ENCODE measurements at places on chromosomes 16 and 17.

GRCh38 chr17:50346313-50347116 is 589 bp downstream of the XYLT2 start:
- no peak for DNase-seq

DNA sequence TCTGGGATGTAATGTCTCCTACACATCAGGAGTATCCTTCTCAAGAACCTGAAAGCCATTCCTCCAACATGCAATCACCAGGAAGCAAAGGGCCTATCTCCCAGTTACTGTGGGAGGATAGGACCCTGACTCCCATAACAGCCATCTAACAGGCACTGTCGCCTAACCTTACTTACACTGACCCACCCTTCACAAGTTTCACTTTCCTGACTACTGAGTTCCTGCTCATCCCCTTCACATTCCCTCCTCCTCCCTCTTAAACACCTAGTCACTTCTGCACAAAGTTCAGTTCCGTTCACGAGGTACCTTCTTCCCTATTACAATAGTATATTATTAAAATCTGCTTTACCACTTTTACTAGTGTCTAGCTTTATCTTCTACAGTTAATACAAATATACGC is 1.3 kb downstream of the C17orf67 start:
- no peak for DNase-seq

DNA sequence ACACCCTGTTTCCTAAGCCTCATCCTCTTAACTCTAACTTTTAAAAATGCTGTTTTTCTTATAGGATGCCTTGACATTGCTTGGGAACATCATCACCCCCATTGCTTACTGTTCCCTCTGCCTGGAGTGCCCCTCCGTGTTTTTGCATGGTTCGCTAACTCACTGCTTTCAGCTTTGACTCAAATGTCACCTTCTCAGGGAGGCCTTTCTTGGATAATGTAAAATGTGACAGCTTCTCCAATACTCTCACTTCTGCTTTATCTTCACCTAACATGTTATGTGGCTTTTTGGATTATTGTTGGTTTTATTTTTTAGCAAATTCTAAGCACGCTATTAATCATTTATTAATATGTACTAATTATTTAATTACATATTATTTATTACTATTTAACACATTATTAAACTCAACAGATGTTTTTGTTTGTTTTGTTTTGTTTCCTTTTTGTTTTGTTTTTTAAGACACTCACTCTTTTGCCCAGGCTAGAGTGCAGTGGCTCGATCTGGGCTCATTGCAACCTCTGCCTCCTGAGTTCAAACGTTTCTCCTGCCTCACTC is 3.8 kb downstream of the CRYM start:
- DNase-seq, result no peak

DNA sequence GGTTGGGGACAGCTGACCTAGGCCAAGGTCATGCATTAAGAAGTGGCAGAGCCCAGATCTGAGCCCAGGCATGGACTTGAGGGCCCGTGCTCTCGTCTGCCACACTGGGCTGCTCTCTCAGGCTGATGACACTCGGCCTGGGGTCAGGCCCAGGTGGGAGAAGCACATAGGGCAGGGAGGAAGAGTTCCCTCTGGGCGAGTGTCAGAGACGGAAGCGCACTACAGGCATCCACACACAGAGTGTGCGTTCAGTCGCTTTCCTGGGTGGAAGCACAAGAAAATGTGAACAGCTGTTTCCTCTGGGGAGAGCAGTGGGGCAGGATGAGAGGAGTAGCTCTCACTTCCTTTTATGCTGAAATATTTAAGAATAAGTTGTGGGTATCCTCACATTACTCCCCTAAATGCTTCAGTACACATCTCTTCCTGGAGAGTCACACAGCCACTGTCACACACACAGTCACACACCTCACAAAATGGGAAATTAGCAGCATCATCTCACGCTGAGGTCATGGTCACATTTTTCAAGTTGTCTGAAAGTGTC is 59.7 kb downstream of the B9D1 start:
- DNase-seq, result no peak

GRCh38 chr16:57773019-57773418 is 29.3 kb downstream of the KIFC3 start:
- DNase-seq, result no peak

DNA sequence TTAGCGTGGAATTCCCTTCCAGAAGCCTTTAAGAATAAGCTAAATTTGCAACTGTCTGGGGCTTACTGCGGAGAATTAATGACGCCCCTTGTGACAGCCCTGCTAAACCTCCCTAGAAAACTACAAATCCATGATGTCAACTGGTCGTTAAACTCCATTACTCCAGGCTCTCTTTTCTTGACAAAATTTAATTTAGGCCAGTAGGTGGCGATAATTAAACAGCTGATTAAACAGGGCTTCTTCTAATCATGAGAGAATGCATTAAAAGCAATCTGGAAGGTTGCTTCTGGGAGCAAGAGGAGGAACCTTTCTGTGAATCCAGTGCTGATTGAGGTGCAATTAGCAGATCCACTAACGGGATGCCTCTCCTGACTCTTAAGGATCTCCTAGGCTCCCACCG is 8.1 kb upstream of the NLRP1 start:
- DNase-seq, result peak; percentile 66

- no peak for DNase-seq
These were observed 54.4 kb upstream of the GNG13 start for GRCh38 chr16:854808-855410.

- DNase-seq, result no peak
These were observed 7.1 kb upstream of the HOXB9 start for GRCh38 chr17:48633266-48633677.

DNA sequence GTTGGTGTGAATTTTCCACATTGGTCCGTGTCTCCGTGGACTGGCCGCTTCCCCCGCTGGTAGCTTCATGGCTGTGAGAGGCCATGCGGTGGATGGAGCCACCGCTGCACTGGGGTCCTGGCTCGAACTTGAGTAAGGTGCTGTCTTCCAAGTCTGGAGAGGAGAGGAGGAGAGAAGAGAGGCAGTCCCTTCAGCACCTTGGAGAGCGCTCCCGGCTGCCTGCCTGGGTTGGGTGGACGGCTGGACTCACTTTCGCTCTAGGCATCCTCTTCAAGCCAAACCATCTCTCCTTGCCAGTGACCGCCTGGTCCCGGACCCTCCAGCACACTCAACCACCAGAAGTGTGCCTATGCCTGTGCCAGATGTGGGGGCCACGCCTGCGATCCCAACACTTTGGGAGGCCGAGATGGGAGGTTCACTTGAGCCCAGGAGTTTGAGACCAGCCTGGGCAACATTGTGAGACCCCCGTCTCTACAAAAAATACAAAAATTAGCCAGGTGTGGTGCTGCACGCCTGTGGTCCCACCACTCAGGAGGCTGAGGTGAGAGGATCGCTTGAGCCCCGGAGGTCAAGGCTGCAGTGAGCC is 6.2 kb downstream of the JPH3 start:
- DNase-seq, result no peak

GRCh38 chr16:27491894-27492587 is 57.7 kb downstream of the GTF3C1 start:
- DNase-seq, result no peak

DNA sequence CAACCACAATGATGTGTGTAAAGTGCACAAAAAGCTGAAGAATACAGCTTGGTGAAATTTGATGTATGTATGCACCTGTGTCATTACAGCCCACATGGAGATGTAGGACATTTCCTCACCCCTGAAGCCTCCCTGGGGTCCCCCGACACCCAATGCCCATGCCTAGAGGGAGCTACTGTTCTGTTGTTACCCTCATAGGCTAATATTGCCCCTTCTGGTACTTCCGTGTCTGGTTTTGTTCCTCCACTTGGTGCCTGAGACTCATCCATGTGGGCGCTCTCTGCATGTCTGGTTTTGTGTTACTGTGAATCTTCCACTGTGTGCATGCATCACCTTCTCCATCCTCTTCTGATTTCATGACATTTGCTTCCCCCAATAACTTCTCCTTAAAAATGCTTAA is 18.6 kb downstream of the TNFRSF13B start:
- DNase-seq, result no peak

- no peak for DNase-seq
These were observed 49.2 kb downstream of the SREBF1 start for GRCh38 chr17:17787568-17787967.

DNA sequence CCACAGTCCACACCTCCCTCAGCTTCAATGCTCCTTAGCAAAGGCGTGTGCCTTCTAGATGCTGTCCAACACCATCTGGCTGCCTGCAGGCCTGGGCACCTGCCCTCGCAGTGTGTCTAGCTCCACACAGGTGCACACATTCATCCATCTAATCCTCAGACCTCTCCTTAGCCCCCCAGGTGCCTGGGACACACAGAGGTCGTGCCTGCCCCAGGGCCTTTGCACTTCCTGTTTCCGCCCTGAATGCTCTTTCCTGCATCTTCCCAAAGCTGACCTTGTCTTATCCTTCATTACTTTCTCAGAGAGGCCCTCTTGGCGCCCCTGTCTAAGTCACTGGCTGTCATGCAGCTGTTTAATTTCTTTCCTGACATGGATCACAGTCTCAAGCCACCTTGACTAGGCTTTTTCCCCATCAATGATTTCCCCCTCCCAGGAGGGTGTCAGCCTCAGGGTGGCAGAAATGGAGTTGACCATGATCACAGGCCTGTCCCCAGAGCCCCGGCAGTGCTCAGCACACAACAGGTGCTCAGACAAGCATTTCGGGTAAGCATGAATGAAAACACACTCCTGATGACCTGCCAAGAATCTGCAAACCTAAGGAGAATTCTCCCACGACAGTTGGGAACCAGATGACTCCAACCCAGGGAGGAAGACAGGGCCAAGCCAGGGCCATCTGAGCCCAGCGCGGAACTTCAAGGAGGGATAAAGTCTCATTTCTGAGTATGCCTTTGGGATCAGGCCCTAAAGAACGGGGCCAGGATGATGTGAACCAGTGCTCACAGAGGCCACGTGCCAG is 76.3 kb downstream of the LITAF start:
- DNase-seq, result no peak

DNA sequence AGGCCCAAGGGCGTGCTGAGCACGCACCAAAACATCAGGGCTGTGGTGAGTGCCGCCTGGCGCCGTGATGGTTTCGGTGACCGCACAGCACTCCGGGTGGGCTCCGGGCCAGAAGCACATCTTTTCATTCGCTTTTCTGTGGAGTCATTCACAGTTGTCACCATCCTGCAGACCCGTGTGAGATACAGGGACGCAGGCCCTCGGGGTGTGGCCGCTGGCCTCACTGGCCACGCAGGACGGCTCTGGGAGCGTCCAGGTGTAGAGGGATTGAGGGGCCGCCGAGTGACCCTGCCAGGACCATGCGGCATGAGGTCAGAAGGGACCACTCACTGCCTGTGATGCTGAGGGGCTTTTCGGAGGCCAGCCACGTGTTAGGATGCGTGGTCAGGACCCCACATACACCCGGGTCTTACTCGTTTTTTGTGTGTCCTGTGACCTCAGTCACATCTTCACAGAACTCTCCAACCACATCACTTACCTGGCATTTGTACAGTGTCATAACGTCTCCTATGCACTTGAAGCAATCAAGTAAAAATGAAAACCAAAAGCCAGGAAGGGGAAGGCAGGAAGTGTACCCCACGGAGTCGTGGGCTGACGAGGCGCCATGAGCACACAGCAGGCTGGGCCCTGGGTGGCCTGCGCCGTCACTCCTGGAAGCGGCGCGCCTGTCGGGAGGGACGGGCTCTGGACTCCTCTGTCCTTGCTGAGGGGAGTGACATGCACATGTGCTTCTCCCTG is 7.8 kb downstream of the ACSF3 start:
- no peak for DNase-seq

DNA sequence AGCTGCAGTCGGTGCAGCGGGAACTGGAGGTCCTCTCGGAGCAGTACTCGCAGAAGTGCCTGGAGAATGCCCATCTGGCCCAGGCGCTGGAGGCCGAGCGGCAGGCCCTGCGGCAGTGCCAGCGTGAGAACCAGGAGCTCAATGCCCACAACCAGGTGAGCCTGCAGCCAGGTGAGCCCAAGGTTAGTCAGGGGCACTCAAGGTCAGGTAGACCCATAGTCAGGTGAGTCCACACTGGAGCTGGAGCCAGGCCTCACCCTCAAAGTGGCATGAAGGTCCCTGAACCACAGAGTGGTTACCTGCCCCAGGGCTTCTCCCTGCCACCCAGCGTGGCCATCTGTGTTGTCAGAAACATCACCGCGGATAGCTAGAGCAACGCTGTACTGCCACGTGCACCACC is 32.2 kb downstream of the PLD6 start:
- DNase-seq, result no peak

DNA sequence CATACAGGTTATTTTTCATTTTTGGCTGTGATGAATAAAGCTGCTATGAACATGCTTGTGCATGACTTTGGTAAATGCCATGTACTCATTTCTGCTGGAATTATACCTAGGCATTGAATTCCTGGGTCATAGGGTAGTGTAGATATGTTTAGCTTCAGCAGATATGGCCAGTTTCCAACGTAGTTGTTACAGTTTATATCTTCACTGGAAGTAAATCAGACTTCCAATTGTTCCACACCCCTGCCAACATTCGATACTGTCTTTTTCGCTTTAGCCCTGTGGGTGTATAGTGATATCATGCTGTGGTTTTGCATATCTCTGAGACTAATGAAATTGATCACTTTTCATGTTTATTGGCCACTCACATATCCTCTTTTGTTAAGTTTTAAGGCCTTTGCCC is 50.4 kb downstream of the ARHGAP27 start:
- no peak for DNase-seq

GRCh38 chr17:65556014-65556909 is 5.2 kb downstream of the AXIN2 start:
- peak; percentile 28 for DNase-seq

GRCh38 chr16:67770346-67770991 is 35.9 kb downstream of the RANBP10 start:
- no peak for DNase-seq

DNA sequence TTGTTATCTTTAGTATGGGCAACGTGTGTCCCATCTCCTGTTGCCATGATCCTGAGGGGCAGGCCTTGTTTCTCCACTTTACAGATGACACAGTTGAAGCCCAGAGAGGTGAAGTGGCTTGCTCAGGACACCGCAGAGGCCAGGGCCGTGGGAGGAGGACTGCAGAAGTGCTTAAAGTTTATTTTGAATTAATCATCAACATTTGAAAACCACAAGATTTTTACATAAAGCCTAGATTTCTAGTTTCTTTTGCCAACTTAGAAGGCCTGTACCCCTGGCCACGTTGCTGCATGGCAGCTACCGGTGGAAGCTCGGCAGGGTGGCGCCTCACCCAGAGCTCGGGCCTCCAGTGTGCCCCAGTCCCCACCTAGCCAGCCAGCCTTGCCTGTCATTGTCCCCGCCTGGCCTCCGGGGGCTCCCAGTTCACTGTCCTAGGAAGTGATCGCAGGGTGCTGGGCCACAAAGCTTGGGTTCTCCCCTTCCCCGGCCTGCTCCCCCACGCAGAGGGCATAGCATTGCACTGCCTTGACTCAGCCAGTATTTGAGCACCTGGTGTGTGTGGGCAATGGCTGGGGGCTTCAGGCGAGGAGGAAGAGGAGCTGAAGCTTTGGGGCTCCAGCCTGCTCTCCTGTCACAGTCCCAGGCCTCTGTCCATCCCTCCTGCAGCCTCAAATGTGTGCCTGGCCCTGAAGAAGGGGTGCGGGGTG is 14.8 kb upstream of the ADCY7 start:
- DNase-seq, result no peak
